ENCODE measurements at places on chromosomes 1 and 21.

DNA sequence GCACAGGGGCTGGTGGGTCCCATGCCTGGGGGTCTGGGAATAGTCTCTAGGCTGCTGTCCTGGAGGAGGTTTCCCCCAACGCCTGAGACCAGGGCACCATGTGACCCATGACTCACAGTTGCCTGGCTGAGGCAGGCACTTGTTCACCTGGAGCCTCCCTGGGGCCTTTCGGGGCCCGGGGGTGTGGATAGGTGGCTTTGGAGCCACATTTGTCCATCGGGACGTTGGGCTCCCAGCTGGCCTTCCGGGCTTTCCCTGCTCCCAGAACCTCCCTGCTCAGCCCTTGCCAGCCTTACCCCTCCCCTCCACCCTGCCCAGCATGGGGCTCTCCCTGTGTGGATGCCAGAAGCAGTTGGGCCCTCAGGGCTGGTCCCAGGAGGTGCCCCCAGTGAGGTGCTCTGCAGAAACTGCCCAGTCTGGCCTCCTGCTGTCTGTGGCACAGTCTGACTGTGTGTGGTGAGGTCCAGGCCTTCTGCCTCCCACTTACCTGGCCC, 14.2 kb downstream of the COL6A1 start:
- no peak for DNase-seq

GRCh38 chr1:25797939-25798338, 2.1 kb upstream of the SELENON start:
- no peak for DNase-seq

- DNase-seq = no peak
Measured at GRCh38 chr1:236148470-236148845, 6.1 kb downstream of the GPR137B start.

DNA sequence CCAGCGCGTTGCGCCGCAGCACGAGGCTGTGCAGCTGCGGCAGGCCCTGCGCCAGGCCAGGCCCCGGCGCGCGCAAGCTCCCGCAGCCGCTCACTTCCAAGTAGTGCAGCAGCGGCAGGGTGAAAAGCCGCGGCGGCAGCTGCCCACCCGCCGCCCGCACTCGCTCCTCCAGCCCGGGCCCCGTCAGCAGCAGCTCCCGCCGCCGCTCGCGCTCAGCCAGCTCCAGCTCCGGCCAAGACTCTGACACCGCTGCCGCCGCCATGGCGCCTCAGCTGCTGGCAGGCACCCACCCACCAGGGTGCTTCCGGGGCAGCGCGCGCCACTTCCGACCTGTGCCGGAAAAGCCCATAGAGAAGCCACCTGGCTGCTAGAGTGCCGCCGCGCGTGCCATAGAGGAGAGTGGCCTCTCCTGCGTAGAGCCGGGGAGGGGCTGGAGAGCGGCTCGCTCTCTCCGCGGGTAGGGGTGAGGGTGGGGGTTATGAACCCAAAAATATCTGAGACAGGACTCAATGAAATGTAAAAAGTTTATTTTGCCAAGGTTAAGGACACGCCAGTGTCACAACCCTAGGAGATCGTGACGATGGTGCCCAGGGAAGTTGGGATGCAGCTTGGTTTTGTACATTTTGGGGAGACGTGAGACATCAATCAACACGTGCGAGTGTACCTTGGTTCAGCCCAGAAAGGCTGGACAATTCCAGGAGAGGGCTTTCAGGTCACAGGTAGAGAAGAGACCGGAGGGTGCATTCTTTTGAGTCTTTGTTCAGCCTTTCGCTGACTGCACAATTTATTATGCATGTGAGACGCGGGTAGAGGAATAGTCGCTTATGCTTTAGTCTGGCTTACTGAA, at the start of gene LRRC47:
LRRC47 (minus strand) TSS at position 284 of the 847 bp plus-strand sequence; CDS start at position 262, 22 bp downstream.
- peak; percentile 96 for DNase-seq

GRCh38 chr1:35568975-35569395, 4.1 kb upstream of the TFAP2E start:
- DNase-seq = peak; percentile 82

- DNase-seq = no peak
Measured at GRCh38 chr1:67991546-67991945, 58.9 kb downstream of the DIRAS3 start.

- no peak for DNase-seq
Measured at GRCh38 chr1:203914292-203914691, 52.9 kb downstream of the SNRPE start.

- DNase-seq = no peak
Measured at GRCh38 chr1:187477535-187477934, 648.8 kb downstream of the PLA2G4A start.

DNA sequence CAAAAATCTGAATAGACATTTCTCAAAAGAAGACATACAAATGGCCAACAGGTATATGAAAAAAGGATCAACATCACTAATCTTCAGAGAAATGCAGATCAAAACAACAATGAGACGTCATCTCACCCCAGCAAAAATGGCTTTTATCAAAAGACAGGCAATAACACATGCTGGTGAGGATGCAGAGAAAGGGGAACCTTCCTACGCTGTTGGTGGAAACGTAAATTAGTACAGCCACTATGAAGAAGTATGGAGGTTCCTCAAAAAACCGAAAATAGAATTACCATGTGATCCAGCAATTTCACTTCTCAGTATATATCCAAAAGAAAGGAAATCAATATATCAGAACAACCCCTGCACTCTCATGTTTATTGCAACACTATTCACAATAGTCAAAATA, 65.1 kb upstream of the ATP1B1 start:
- DNase-seq = no peak

DNA sequence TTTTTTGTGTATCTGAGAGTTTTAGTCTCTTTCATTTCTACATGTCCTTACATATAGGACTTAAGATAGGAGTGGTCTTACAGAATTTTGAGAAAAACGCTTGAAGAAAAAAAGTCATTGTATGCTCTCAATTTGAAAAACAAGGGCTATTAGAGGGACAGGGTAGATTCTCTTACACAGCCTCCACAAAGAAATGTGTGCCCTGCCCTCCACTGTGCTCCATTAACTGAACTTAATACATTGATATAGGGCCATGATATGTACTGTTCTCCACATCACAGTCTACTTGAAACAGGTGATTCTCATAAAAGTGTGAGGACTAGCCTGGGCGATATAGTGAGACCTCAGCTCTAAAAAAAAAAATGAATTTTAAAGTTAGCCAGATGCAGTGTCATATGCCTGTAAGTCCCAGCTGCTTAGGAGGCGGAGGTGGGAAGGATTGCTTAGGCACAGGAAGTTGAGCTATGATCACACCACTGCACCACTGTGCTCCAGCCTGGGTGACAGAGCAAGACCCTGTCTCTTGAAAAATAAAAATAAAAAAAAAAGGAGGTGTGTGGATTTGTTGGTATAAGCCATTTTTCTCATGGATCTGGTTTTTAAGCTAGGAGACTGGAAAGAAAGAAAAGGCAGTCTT, 77.0 kb downstream of the HMCN1 start:
- no peak for DNase-seq

- no peak for DNase-seq
Measured at GRCh38 chr1:181040284-181040865, 6.6 kb downstream of the MR1 start.

GRCh38 chr1:13702425-13703127, 2.6 kb downstream of the PRDM2 start:
- peak; percentile 48 for DNase-seq

GRCh38 chr21:45534636-45535331, 7.5 kb downstream of the SLC19A1 start:
- DNase-seq = peak; percentile 97

DNA sequence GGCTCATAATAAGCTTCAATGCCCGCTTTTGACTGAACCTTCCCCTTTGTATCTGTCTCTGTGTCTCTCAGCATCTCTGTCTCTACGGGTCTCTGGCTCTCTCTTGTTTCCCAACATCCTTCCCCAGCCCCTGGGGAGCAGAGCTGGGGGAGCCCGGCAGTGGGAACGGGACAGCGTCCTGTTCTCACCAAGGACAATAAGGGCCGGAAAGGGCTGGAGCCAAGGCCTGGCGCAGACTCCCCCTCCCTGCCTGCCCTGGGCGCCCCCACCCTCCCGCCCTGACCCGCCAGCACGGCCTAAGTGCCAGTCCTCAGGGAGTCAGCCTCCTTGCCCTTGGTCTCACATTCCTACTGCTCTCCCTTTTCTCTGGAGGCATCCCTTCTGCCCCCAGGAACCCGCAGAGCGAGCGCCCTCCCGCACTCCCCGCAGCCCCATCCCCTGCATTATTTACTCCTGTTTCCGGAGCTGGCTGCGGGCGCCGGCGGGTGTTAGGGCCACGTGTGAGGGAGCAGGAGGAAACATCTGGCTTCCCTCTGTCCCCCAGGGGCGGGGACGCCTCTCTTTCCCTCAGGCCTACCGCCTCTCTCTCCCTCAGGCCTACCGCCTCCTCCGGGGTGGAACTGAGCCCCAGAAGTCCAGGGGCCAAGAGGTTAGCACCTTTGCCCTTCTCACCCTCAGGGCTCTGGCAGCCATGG, 6.5 kb downstream of the KRTCAP2 start:
- peak; percentile 85 for DNase-seq

DNA sequence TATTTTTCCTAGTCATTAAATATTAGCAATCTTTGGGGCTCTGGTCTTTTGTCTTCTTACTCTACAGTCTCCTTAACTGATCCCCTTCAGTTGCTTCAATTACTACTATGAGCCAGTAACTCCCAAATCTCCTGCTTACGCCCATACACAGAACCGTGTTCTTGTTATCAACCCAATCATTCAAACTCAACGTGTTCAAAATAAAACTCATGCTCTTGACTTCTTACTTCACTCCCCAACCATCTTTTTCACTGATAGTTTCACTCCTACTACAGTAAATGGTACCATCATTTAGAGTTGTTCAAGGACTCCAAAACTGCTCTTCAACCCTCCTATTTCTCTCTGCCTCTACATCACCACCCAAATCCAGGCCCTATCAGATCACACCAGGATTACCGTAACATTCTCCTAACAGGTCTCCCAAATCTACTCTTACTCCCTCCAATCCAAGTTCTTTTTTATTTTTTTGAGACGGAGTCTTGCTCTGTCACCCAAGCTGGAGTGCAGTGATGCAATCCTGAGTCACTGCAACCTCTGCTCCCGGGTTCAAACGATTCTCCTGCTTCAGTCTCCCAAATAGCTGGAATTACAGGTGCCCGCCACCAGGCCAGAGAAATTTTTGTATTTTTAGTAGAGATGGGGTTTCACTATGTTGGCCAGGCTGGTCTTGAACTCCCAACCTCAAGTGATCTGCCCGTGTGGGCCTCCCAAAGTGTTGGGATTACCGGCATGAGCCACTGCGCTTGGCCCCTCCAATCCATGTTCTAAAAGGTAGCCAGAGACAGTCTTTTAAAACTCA, 3.0 kb downstream of the YARS1 start:
- no peak for DNase-seq

DNA sequence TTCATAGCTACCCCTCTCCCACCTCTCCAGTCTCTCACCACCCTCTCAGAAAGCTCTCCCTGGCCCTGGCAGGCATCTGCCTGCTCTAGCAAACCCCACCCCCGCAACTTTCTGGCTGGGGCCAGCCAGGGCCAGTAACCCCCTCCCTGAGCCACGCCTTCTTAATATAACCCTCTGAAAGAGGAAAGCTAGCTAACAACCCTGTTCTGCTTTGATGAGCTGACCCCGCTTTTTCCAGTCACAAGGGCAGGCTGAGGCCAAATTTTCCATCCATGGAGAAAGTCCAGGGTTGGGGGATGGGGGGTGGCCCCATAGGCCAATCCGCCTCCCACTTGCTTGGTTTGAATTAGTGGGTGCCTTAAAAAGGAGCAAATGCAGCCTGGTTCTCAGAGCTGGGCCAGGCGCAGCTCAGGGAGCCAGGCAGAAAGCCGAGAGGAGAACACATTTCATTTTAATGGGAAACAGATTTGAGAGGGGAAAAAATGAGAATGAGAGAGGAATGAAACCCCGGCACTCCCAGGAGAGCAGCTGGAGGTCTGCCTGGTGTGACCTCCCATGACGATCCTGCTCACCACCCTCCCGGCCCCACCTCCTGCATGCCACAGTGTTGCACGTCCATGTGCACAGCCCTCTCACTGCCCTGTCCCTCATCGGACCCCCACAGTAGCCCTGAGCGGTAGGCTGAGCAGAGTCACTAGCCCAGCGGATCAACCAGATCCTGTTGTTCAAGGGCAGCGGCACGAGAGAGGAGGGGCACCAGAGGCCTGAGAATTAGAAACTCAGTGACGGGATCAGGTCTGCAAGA, 62.3 kb downstream of the OPTC start:
- DNase-seq = peak; percentile 46

GRCh38 chr1:153447498-153448170, 12.8 kb downstream of the S100A7 start:
- DNase-seq = no peak

DNA sequence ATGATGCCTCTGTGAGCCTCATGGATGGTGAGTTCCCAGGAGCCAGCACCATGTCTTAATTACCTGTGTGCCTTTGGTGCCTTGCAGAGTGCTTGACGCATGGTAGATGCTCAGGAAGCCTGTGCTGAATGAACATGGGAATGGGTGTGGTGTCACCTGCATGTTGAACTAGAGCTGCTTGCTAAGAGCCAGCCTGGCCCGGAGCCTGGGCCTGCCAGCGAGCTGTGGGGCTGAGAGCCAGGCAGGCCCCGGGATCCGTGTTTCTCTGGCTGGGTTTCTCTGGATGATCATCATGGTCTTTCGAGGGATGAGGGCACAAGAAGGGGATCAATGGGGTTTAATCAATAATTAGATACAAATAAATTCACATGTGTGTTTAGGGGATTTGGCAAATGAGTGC, 6.7 kb upstream of the TEX35 start:
- no peak for DNase-seq

DNA sequence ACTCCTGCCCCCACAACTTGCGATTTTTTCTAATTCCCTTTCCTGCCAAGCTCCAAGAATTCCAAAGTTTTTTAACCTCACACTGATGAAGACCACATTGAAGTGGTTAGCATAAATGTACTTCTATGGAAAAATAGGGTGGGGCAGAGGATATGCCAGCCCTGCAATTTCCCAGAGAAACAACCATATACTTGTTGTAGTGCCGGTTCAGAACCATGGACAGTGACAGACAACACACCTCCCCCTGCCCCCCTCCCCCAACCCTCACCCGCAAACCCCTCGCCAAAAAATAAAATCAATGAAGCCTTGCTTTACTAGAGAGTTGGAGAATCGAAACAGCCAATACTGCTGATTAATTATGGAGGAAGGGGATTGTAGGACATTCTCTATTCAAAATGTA, 109.5 kb upstream of the GRIK3 start:
- no peak for DNase-seq

DNA sequence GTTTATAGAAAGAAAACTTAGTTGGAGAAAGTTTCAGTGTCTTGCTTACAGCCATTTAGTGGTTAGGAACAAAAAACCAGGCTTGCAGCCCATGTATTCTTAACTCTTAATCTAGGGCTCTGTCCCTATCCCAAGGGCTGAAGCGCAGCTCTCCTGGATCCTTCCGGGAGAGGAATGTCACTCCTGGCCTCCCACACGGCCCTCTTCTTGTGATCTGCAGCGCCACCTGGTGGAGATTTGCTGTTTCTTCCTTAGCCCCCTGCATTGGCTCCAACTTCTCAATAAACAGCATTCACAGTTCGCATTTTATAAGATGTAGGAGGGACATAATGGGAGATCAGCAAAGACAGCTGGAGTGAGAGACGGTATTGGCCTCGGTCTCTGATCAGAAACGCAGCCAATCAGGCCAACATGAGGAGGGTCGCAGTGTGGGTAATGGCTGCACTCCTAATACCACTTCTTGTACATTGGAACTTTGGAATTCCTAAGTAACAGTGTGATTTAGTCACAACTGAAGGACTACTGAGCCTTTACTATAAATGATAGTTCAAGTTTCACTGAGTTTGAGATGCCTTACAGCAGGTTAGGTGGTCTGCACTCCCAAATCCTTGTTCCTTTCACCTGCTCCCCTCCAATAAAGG, 283.4 kb downstream of the ASTN1 start:
- DNase-seq = peak; percentile 84

GRCh38 chr1:181141431-181141910, 53.0 kb downstream of the IER5 start:
- no peak for DNase-seq

All from lung (tissue), 17 donors.